Activated T-cell treated with anti-CD3 and anti-CD28 coated beads for 4 hours (primary cell): ENCODE measurements at places on chromosomes 12 and 14.

DNA sequence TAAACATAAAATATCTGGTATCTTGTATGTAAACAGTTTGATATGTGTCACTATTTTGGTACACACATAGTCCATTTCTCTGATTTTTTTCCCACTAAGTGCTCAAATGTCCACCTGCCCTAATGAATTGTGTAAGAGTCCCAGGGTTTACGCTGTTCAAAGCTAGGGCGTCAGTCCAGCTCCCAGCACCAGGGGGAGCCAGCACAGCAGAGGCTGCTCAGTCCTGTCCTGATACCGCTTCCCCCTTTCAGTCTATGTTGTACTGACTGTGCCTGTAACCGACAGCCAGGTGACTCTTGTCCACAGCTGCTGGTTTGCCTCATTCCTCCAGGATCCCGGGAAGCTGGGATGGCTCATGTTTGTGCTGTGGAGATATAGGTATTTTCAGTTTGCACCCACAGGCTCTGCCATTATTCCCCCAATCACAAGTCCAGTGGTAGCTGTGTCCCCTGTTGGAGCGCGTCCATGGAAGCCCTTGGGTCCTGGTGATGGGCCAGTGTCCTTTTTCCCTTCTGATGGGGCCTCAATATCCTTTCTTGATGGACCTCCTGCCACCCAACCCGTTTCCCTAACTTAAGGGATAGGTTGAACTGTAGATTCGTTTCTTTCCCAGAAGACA is 242.0 kb downstream of the NEDD1 start:
- peak; percentile 15 for DNase-seq

GRCh38 chr12:88736031-88736430 is 155.8 kb upstream of the KITLG start:
- no peak for DNase-seq

- DNase-seq = no peak
Measured at GRCh38 chr12:94874518-94875302, 128.8 kb downstream of the NDUFA12 start.

DNA sequence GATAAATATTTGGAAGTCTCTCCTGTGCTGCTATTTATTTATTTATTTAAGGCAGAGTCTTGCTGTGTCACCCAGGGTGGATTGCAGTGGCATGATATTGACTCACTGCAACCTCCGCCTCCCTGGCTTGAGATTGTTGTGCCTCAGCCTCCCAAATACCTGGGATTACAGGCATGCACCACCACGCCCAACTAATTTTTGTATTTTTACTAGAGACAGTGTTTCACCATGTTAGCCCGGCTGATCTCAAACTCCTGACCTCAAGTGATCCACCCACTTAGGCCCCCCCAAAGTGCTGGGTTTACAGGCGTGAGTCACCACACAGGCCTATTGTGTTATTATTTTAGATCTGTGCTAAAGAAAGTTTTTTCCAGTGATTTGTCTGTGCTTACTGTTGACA is 225.2 kb downstream of the CCER1 start:
- DNase-seq = no peak

- peak; percentile 32 for DNase-seq
Measured at GRCh38 chr14:22900081-22900799, 17.2 kb downstream of the REM2 start.

DNA sequence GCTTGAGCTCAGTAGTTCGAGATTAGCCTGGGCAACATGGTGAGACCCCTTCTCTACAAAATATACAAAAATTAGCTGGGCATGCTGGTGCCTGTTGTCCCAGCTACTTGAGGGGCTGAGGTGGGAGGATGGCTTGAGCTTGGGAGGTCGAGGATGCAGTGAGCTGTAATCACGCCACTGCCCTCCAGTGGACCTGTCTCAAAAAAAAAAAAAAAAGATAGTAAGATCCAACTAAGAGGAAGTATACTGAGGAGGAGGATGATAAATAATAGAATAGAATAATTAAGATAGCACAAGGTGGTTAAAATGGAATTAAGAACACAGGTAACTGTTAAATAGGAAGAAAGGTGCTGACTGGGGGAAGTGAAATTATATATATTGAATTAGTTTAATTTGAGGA is 37.0 kb upstream of the BAZ1A start:
- no peak for DNase-seq

DNA sequence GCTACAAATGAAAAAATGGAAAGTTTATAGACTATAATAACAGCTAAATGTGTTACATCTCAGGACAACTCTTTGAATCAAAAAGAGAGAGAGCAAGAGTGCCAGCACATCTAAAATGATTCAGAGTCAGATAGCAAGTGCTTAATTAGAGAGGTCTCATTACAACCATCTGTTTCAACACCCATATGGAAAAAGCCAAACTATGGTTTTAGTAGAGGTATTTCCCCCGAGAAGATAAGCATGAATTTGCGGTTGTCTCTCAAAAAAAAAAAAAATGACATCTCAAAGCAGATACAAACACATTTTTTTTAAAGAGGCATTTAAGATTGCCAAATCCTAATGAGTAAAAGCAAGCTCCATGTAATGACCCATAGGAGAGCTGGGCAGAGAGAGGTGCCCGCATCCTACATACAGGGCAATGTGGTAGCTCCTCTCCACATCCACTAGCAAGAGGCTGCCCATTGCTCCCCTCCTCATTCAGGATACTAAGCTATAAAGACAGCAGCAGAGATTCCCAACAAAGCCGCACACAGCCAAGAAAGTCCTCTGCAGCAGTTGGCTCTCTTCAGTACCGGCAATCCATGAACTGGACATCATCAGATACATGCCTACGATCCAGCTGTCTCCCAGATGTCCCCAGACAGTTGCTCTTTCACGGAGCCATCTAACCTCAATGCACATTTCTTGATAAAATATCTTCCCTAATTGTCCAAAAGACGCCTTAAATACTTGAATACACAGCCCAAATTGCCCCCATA is 100.4 kb downstream of the EFCAB11 start:
- no peak for DNase-seq

GRCh38 chr14:102373110-102373509 is 10.4 kb downstream of the TECPR2 start:
- no peak for DNase-seq

DNA sequence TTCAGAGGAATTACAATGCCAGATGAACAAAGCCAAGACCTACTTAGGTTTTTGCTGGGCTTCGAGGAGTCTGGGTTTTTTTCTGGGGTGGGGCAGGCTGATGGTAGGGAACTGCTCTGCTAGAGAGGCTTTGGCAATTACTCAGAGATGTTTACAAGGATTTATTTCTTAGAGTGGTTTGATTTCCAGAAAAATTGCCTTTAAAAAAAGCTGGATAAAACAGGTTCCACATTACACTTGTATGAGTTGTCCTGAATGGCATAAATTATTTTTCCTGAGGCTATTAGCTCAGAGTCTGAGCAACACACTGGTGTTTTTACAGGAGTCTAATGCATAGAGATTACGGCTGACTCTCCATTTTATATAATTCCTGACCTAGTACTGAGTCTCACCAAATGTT is 118.5 kb upstream of the FRMD6 start:
- no peak for DNase-seq

GRCh38 chr14:103129301-103130016 is 6.2 kb downstream of the TNFAIP2 start:
- DNase-seq = no peak

GRCh38 chr12:64568298-64568697 is 42.0 kb upstream of the RASSF3 start:
- DNase-seq = no peak

DNA sequence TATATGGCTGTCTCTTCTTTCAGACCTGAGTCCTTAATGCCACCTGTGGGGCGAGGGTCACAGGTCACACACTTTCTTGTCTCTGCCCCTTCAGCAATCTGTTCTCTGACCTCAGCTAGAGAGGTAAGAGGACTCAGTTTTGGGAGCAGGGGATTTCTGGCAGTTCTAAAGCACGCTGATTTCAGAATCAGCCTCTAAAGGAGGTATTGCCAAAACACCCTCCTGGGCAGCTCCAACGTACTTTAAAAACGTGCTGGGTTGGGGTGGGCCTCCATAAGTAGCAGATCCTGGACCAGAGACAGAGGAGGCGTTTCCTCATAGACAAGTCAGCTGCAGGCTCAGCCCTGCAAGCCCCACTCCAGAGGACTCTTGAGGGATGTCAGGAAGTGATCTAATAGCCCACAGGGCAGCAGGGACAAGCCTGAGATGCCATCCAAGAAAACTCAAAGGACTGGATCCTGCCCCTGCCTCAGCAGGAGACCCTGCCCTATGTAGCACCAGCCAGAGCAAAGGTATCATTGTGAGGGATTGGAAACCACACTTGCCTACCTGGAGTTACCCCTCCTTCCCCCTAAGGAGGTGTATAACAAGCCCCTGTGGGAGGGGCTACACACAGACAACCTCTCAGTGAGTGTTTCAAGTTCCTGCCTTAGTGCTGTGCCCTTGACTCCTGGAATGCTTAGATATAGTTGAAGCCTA is 8.5 kb downstream of the CTDSP2 start:
- DNase-seq = no peak

- DNase-seq = no peak
Measured at GRCh38 chr12:13186302-13186701, 10.2 kb upstream of the EMP1 start.

DNA sequence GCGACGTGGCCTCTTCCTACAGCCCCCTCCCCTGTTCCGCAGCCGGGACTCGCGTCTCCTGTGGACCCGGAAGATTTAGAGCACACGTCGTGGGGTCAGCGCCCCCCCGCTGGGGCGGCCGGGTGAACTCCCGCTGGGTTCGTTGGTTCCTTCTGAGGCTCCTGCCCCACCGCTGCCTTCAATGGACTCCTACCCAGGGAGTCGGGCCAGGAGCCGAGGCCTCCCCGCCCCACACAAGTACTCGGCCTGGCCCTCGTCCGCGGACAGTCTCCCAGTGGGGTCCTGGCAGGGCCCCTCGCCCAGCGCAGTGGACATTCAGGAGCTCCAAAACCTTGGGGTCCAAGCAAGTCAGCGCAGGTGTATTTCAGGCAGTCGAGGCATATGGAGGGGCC is 1.2 kb downstream of the MMP17 start:
- no peak for DNase-seq

DNA sequence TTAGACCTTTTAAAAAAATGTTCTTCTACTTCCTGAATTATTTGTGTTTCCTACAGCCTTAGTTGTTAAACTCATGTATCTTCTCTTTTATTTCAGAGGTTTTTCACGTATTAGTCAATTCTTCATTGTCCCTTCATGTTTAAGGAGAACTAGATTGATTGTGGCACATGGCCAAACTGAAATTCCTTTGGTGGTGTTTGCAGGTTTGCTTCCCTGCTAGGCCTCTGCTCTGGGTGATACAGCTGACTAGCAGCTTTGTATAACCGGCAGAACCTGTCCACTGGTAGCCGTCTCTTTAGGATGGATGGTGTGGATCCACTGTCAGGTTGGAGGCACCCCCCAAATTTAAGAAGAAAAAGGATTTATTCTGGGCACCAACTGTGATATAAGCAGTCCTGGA is 262.1 kb downstream of the FBXL14 start:
- no peak for DNase-seq

DNA sequence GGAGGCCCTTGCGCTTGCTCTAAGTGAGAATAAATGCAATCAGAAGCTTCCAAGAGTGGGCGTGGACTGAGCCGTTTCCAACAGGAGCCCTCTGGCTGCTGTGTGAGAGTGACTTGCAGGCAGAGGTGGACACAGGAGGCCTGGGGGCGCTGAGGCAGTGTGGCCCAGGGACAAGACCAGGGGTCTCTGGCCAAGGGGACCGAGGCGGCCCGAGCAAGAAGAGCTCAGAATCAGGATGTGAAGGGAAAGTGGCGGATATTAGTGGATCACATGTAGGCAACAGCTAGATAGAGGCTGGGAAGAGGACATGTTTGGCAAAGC is 8.6 kb downstream of the RIMBP2 start:
- no peak for DNase-seq

DNA sequence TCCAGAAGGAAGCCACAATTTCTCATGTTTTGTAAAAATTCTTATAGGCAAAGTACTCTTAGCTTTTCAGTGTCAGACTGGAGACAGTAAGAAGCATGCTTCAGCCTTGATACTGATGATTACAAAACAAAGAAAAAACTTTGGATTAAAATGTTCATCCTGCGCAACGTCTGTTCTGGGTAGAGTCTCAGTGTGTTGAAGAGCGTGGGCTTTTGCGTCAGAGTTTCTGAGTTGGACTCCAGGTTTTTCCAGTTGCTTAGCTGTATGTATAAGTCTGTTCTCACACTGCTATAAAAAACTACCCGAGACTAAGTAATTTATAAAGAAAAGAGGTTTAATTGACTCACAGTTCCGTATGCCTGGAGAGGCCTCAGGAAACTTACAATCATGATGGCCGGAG is 508.1 kb downstream of the DIO2 start:
- DNase-seq = no peak

- DNase-seq = no peak
Measured at GRCh38 chr12:75964150-75964549, 67.4 kb downstream of the PHLDA1 start.

GRCh38 chr14:73741386-73741875 is 27.2 kb upstream of the PNMA1 start:
- peak; percentile 54 for DNase-seq

DNA sequence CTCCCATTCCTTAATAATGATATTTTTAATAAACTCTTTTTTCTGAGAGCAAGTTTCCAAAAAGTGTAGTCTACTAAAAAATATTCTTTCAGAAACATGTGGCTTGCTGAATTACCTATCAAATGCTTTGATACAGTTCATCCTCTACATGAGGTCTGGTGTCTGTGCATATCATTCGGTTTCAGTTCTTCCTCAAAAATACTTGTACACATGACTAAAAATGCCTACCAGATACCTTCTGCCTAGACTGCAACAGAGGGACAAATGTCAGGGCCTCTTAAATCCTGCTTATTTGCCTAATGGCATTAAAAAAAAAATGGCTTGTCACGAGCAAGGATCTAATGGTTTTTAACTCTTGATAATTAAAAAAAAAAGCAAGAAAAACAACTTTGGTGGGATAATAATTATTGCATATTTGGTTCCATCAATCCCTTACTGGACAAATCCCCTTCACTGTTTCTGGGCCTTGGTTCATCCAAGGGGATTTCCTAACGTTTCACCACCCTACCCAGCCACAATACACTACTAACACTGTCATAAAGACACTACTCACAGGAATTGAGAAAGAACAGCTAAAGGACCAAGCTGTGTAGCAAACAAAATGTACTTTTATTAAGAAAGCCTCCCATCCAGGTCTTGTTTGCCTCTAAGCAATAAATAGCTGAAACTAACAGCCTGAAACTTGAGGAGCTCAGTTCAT is 45.7 kb downstream of the PARP11 start:
- no peak for DNase-seq
